ENCODE measurements at places on chromosomes 3 and 15. TPM values are rescaled to one million over a fixed set of nuclear protein-coding genes. Genes with fewer than 3 reads are reported as not detected.

CPNE9 gene
- total RNA-seq, result not detected

DNASE1L3 gene
- not detected for total RNA-seq

DNA sequence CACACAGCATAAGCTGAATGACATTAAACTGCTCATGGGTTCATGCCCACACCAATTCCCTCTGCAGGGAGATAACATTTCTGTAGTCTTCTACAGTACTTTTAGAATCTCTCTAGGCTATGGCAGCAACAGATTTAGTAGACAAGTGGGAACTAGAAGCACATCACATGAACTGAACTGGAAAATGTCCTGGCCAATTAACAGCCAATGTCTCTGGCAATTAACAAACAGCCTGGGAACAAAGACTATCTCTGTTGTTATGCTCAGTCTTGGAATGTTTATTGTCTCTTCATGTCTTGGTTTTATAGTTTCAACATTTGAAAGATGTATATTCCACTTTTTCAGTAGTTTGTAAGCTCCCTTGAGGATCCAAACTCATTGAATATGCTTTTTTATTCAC, 523.2 kb upstream of the NAALADL2 start:
- no peak for DNase-seq

DNA sequence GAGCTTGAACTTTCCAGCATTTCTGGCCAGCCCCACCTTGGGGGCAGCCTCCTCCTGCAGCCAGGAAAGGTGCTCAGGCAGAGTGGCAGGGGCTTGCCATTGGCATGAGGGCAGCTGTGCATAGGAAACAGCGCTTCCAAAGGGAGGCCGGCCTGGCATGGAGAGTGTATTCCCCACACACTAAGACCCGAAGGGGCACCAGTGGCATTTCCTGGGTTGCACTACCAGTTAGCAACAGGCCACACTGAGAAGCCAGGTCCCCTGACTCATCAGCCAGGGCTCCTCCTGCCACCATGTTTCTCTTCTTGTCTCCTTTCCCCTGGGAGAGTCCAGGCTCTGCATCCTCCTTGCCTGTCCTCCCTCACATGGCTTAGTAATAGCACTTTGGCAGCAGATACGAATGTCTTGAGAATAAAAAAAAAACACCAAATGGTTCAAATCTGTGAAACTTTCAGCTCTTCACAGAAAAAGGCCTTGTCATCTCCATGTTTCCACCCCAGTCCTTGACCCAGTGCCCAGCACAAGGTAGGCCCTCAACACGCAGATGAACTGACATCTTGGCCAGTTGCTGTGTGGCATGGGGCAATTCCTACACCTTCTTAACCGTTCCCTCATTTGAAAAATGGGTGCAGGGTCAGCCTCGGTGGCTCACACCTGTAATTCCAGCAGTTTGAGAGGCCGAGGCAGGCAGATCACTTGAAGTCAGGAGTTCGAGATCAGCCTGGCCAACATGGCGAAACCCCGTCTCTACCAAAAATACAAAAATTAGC, 180.4 kb downstream of the SMAD6 start:
- DNase-seq, result peak; percentile 85

DNA sequence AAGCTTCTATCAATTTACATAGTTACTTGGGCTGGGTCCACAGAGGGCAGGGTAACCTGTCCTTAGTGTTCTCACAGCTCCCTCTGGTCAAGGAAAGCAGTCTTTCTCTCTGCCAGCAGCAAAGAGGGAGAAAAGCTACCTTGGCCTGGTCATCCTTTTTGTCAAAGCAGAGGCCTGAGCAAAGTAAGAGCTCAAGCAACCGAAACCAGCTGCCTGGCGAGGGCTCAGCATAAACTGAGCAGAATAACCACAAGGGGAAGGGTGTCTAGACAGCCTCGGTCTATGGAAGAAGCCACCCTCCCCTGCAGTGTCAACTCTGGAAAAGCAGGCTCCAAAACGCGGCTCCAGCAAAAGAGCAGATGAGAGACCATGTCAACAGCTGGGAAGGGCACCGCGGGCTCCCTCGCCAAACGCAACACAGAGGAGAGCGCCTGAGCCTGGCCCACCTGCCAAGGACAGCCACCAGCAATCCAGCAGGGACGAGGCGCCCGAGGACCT, 17.4 kb downstream of the LRIG1 start:
- peak; percentile 81 for DNase-seq

- peak; percentile 15 for DNase-seq
These were observed 189.8 kb downstream of the NTRK3 start for GRCh38 chr15:88066636-88067330.
